ENCODE measurements at places on chromosomes 16 and 17. TPM values are rescaled to one million over a fixed set of nuclear protein-coding genes. Genes with fewer than 3 reads are reported as not detected.

- H3K27me3 ChIP-seq = peaks cover 27% of the 10 kb centered on the region
- peaks cover 8% of the 10 kb centered on the region for H3K4me1 ChIP-seq
These were observed 3.1 kb downstream of the ADAD2 start for GRCh38 chr16:84194018-84194417.

DNA sequence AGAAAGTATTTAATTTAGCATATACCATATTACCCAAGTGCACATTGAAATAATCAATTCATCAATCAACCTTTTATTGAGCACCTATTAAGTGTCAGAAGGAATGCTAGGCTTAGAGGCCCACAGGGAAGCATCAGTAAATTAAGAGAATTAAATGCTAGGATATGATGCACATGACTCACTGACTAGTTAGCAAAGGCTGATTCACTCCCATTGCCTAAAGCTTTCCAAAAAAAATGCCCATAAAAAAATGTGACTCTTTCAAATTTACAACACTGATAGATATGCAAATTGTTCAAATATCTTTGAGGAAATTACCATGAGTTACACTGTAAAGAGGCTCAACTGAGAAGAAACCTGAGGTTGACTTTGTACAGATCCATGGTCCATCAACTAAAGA is 883.3 kb downstream of the CDH11 start:
- H3K27me3 ChIP-seq = peaks cover 15% of the 10 kb centered on the region
- DNase-seq = no peak
- no peak overlapping the region for H3K27ac ChIP-seq
- no peak overlapping the region for H3K4me3 ChIP-seq

CDRT15 gene
- not detected for total RNA-seq

FBXW10B gene
- not detected for total RNA-seq
